ENCODE measurements at places on chromosomes 5 and 9.

DNA sequence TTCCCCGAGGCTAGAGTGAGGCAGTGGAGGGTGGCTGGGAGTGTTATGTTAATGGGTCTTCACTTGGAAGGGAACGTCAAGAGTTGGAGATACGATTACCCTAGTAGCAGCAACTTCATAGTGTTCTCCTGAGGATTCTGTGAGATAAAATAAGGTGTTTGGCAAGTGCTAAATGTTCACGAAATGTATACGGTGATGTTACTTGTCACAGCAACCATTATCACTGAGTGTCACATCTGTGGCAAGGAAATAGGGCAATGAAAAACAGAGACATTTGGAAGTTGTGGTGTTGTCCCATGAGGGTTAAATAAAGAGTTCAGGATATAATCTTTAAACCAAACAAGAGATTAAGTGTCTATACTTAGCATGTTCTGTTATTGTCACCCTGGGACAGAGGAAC lies 183.3 kb downstream of the ALDH1A1 start:
- DNase-seq: no peak

DNA sequence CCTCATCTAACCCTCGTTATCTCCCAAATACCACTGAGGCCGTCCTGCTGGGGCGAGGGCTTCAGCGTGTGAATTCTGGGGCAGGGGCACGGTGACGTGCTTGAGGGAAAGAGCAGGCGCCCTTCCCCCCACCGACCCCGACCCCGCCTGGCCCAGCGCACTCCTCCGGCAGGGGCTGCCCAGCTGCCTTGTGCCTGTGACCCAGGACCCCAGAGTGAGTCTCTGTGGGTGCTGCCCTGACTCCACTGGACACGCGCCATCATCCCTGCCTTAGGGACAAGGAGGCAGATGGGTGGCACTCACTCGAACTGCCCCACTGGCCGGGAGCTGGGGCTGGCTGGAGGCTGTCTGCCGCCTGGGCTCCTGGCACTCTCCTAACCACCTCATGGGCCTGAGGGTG lies 136.2 kb upstream of the LPCAT1 start:
- no peak for DNase-seq

- no peak for DNase-seq
Observed at GRCh38 chr5:174387448-174387847, 336.9 kb upstream of the MSX2 start.

- DNase-seq: no peak
Observed at GRCh38 chr5:8766448-8766847, 779.4 kb downstream of the SEMA5A start.

- no peak for DNase-seq
Observed at GRCh38 chr5:130295235-130295634, 391.0 kb downstream of the CHSY3 start.
